ENCODE measurements at places on chromosomes 1 and 21.

DNA sequence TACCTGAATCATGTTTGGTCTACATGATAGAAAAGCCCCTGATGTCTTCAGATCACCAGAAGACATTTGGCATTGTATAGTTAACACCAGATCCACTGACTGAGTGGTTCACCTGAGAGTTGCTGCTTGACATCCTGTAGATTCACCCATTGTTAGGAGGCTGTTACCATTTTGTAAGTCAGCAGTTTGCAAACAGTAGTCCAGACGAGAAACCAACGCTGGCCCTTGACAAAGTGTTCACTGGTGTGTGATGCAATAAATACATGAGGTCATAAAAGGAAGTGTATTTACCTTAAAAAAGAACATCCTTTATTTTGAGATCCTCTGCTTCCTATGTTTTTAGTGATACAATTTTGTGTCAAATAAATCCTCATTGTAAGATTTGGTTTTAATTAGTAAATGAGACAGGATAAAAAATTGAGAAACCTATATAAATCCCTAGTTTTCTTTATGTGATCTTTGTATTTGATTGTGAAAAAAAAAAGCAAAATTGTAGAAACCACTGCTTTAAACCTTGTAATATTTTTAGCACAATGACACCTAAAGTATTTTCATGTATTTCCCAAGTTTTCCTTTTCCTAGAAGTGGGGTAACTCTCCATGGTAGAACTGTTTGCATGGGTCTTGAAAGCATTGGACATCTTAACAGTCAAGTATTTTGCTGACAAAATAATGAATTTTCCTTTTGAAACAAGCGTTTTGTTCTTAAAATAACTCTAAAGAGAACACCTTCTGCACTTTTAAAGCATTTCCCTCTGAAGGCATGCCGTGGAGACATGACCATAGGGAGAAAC lies 204.3 kb downstream of the FGGY start:
- no peak for DNase-seq

DNA sequence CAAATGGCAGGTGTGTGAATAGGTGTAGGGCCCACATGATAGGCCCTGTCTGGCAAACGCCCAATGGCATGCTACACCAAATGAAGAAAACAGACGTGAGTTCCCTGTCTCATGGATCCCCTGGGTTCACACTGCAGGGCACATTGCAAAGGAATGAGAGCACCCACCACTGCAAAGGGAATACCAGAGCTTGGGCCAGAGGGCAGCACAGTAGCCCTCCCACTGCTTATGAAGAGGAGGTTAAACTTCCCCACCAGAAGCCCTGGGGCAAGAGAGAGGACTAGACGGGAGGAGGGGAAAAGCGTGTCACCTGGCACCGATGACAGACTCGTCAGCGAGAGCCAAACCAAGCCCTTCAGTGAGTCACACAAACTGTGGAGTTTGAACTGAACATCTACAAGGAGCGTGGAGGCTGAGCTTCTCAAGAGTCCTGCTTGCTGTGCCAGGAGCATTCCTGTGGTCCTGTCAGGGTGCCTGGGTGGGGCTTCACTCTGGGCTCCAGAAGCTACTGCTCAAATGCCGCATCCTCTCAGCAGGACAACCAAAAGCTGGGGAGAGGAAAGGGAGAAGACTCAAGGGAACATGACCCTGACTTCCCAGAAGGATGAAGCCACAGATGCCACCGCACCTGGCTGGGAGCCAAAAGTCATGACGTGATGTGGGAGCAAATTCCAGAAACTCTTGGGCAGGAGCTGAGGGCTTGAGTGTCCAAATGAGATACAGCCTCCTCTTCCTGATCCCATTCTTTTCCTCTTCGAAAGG lies 61.1 kb downstream of the TOMM20 start:
- DNase-seq = no peak

DNA sequence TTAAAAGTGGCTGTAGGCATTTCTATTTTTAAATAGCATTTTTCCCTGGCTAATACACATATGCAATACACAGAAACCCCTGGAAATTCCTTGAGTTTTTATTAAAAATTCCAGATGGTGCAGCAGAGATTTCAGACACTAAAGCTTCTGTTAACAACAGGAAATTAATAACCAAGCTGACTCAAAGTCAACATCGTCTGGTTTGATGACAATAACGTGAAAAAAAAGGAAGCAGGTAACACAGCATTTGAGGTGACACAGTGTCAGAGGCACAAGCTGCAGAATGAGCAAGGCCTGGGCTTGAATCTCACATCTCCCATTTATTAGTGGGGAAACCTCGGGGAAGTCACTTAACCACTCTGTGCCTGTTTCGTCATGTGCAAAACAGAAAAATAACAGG lies 64.6 kb upstream of the GJB5 start:
- no peak for DNase-seq

GRCh38 chr1:36081926-36082485 lies 1.9 kb upstream of the TEKT2 start:
- no peak for DNase-seq

DNA sequence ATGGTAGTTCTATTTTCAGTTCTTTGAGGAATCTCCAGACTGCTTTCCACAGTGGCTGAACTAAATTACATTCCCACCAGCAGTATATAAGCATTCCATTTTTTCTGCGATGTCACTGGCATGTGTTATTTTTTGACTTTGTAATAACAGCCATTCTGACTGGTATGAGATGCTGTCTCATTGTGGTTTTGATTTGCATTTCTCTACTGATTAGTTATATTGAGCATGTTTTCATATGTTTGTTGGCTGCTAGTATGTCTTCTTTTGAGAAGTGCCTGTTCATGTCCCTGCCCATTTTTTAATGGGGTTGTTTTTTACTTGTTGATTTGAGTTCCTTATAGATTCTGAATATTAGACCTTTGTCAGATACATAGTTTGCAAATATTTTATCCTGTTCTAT lies 87.9 kb downstream of the RPS6KC1 start:
- no peak for DNase-seq

- DNase-seq = no peak
Measured at GRCh38 chr1:86757272-86757984, 53.1 kb downstream of the SH3GLB1 start.

DNA sequence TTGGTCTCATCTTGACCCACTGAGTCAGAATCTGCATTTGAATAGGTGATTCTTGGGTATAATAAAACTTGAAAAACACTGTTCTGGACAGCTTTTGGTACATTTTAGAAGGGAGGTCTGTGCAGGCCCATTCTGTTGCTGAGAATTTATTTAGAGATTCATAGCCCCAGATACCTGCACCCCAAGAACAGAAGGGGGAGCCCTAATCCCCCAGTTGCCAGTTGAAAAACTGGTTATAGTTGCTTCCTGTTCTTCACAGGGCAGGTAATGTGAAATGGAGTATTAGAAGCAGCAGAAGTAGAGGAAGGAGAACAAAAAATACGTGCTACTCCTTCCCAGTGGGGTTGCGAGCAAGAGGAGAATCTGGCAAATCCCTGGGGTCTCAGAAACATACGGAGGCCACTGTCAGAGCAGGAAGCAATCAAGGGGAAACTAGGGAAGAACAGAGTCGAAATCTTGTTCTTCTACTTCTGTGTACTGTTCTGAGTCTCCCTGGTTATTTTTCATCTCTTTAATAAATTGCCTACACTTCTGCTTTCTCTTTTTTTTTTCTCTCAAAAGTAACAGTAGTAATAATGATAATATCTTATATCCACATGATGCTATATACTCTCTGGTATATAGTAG lies 4.6 kb upstream of the CLCA2 start:
- no peak for DNase-seq

DNA sequence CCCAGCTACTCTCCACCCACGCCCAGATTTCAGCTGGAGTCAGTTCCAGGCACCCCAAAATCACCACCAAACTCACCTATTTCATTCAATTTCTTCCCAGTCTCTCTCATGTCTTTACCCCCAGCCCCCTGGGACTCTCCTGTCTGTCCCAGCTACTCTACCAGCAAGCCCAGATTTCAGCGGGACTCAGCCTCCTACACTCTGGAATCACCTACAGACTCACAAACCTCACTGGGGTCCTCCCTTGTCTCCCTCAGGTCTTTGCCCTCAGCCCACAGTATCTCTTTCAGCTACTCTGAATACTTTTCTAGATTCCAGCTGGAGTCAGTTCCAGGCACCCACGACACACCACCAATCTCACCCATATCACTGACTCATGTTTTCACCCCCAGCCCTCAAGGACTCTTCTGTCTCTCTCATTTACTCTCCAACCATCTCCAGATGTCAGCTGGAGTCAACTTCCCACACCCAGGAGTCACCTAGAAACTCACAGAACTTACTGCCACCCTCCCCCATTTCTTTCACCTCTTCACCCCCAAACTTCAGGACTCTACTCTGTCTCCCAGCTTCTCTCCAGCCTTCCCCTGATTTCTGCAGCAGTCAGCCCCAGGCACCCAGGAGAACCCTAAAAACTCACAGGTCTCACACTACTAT lies 1529.3 kb upstream of the TPTE start:
- no peak for DNase-seq

DNA sequence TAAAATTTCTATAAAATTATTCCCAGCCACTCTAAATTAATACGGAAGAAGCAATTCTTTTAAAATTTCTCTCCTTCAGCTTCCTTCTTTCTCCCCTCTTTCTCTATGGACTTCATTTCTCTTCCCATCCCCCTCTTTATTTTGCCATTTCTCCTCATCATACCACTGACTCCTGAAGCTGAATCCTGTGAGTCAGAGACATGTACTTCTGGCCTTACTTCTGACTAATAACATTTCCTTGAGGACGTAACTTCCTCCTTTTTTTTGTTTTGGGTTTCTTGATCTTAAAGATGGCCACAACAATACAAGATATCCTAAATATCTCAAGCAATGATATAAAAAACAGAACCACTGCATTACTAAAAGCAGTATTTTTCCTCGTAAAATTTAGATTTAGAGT lies 63.6 kb upstream of the DENND1B start:
- DNase-seq = no peak

DNA sequence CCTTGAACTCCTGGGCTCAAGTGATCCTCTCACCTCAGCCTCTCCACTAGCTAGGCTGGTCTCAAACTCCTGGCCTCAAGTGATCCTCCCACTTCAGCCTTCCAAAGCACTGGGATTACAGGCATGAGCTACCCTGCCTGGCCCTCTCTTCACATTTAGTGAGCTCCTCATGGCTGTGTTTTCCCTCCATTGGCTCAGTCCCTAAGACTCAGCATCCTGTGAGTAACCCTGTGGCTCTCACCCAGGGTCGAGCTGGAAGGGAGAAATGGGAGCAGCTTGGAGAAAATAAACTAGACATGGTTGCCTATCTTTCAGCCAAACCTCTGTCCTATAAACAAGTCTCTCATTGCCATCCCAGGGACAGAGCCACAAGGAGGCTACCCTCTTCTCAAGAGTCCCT lies 17.5 kb downstream of the NCF2 start:
- no peak for DNase-seq

GRCh38 chr1:225464851-225465792 lies 37.3 kb upstream of the LBR start:
- no peak for DNase-seq

DNA sequence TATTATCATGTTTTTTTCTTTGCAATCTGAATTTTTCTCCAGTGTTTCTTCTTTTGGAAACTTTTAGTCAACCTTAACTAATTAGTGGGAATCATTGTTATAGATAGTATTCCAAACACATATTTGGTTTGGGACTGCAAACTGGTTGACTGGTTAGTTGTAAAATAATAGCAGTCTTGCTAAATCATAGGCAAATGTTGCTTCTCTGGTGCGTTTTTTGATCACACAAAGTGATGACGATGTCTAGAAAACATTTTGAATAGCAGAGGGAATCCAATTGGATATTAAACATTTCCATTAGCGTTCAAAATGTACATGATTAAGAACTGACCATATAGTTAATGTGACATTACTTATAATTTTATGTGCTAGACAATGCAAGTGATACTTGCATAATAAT lies 4.5 kb downstream of the DNAJB4 start:
- no peak for DNase-seq

GRCh38 chr1:61481315-61481715 lies 243.6 kb downstream of the TM2D1 start:
- no peak for DNase-seq

DNA sequence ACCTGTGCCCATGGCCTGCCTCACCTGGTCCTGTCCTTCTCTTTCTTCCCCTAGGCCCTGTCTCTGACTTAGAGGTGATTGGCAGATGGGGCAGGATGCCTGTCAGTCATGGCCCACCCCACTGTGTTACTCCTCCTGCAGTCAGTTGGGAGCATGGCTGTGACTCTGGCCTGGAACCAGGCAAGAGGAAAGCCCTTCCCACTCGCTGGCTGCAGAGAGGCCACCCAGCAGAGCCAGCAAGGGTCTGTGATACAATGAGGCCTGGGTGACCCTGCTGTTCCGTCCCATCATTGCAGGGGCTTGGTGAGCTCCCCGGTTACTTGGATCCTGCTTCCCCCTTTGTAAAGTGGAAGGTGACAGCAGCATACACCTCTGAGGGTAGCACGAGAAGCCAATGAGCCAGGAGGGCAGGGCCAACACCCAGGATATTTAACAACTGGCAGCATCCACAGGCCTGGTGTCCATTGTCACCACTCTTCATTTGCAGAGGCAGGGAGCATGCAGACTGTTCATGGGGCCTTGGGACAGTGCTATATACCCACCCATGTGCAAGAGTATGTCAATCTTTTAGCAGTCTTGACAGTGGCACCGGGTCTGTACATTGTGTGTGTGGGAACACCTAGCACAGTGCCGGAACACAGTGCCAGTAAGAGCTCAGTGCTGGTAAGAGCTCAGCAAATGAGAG lies 191.0 kb upstream of the C1orf174 start:
- DNase-seq = no peak

GRCh38 chr1:180533266-180533987 lies 25.3 kb upstream of the OVAAL start:
- DNase-seq = peak; percentile 63

DNA sequence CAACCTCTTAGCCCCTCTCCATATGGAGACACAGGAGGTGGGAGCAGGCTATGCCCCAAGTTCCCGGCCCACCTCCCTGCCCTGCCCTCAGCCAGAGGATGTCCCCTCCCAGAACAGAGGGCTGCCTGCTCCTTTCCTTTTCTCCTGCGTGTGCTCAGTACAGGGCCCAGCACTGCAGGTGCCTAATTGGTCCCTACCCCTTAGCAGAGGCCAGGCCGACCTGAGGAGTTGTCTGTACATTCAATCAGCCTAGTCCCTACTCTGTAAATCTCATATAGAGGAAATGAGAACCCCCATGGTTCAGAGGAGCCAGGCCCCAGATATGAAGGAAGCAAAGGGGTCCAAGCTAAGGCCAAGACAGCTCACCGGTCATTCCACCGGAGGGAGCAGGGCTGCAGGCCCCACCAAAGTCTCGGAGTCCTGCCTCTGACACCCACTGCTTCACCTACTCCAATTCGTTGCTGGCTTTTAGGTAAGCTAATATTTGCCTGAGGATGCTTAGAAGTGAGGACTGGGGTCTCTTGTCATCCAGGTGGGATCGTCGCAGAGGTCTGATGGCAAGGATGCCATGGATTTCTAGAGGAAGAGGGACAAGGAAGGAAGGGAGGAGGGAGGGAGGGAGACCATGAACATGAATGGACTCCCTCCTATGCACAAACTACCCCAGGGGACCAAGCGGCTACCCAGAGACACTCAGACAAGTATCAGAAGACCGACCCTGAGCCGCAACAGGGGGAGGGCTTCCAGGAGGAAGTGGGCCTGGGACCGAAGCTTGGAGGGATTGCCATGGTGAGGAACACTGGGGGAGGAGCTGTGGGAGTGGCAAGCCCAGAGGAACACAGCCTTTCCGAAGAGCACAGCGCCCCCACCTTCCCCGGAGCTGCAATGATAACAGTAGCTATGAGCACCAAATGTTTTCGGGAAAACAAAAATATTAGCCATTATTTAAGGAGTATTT lies 30.4 kb upstream of the FOXO6 start:
- no peak for DNase-seq
